ENCODE measurements at places on chromosomes 2 and 18. TPM values are rescaled to one million over a fixed set of nuclear protein-coding genes. Genes with fewer than 3 reads are reported as not detected.

The CYBRD1 gene
- total RNA-seq, result 7.9 TPM

The EHD3 gene
- 9.8 TPM for total RNA-seq

The TDRD15 gene
- not detected for total RNA-seq

The ZNF521 gene
- 13.8 TPM for total RNA-seq

The ANKRD53 gene
- 0.39 TPM for total RNA-seq

DNA sequence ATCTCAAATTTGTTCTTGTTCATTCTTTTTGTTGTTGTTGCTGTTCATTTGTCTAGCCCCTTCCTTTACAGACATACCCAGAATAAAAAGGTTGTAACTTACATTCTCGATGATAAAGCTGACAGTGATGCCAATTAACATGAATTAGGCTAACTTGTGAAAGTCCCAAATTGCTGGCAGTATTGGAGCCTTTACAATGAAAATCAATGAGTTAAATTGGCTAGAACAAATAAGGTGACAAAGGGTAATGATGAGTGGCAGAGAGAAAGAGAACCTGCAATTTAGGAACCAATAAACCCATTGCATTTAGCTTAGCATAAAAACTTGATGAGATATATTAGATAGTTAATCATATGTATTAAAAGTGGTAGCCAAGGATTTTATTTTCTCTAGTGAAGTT lies 521.0 kb downstream of the ADCYAP1 start:
- H3K4me1 ChIP-seq, result no peaks in the 10 kb centered on the region
- H3K27me3 ChIP-seq, result no peaks in the 10 kb centered on the region
- H3K36me3 ChIP-seq, result no peaks in the 10 kb centered on the region
- H3K4me3 ChIP-seq, result no peak overlapping the region
- H3K27ac ChIP-seq, result no peak overlapping the region

DNA sequence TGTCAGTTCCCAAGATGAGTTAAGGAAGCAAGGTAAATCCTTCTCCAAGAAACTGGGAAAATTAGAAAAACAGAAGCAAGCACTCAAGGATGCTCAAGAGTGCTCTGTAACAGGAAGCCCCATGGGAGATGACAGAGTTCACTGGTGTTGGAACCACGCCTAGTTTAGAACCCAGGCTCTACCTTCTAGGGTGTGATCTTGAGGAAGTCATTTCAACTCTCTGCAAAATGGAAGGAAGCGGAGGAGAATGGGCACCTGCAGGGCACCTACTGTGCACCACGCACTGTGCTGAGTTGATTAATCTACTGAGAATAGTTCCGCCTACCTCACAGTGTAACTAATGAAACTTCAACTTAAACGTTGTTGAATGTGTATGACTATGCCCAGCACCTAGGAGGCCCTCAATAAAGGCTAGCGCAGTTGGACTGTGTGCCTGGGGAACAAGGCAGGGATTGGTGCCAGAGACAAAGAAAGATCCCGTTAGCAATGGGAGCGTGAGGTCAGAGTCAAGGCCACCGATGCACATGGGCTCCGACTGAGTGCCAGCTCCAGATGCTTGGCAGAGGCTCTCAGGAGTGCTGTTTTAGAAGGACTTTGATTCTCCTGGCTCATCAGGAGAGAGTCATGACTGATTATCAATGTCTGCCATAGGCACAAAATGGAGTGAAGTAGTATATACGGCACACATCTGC lies 93.7 kb downstream of the MAPK4 start:
- H3K4me3 ChIP-seq, result no peak overlapping the region
- H3K27ac ChIP-seq, result no peak overlapping the region
- no peaks in the 10 kb centered on the region for H3K27me3 ChIP-seq
- no peak for DNase-seq
- H3K36me3 ChIP-seq, result no peaks in the 10 kb centered on the region

- H3K27ac ChIP-seq, result no peak overlapping the region
- H3K4me3 ChIP-seq, result no peak overlapping the region
- H3K4me1 ChIP-seq, result no peaks in the 10 kb centered on the region
- no peaks in the 10 kb centered on the region for H3K36me3 ChIP-seq
- H3K27me3 ChIP-seq, result peaks cover 6% of the 10 kb centered on the region
Observed at GRCh38 chr2:69278366-69278765, 108.7 kb downstream of the GFPT1 start.

DNA sequence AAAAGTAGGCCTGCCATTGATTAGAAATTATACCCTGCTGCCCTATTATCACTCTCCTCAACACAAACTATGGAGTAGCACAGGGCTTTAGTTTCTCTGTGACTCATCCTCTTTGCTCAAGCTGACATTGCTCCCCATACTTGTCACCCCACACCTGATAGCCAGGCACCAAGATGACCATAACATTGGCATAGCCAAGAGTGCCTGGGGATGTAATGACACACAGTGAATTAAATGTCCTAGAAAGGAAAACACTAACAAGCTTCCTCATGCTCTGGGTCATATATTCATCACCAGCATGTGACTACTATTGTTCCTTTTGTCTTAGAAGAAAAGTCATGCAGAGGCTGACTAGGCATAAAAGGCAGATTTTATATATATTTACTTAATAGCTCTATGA lies 137.8 kb upstream of the RND3 start:
- peaks cover 9% of the 10 kb centered on the region for H3K36me3 ChIP-seq
- peaks cover 6% of the 10 kb centered on the region for H3K27me3 ChIP-seq
- no peak for DNase-seq
- peaks cover 8% of the 10 kb centered on the region for H3K4me1 ChIP-seq

DNA sequence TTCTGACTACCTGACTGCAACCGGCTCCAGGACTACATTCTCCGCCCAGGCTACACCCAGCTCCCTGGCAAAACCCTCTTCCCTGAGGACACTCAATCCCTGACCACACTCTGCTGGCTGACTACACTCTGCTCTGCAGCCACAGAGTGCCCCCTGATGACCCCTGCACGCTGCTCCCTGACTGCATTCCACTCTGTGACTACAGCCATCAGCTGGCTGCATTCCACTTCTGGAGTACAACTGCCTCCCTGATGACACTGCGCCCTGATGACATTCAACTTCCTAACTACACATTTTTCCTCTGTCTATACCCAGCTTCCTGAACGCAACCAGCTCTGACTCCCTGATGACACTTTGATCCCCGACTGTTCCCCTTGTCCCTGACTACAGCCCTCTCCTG lies 71.3 kb upstream of the NRXN1 start:
- H3K36me3 ChIP-seq, result no peaks in the 10 kb centered on the region
- H3K4me1 ChIP-seq, result peaks cover 33% of the 10 kb centered on the region

GRCh38 chr2:134440336-134440909 lies 186.6 kb downstream of the MGAT5 start:
- H3K36me3 ChIP-seq, result 0 out of 2 replicates have a peak, but pooled peaks cover 3% of the 10 kb centered on the region
- no peaks in the 10 kb centered on the region for H3K27me3 ChIP-seq
- peaks cover 9% of the 10 kb centered on the region for H3K4me1 ChIP-seq
- no peak overlapping the region for H3K27ac ChIP-seq

DNA sequence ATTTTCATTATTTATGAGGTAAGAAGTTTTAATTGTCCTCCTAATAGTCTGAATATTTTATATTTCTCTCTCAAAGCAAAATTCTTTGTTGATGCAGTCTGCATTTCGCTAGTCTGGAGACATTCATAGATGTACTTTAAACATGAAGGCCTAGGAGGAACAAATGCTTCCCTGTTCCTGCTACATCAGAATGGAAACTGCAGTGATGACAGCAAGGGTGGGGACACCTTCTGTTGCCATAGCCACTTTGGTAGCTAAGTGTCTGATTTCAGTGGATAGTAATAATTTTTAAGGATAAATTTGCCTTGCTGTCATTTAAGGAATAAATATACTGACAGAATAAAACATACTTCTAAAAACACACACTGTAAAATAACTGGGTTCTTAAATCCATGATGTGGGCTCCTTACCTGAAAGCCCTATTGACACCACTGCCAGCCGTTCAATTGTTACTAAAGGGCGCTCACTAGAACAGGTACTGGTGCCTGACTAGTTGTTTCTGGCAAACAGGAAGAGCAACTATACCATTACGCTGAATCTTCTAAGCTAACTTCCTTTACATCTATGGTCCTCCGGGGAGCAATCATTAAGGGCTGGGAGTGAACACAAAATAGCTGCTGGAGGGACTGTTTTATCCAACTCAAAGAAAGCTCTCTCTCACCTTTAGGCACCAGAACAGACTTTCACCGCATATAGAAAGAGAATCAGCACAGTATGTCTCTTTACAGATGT lies 88.2 kb downstream of the TMEM131 start:
- no peak overlapping the region for H3K27ac ChIP-seq
- H3K36me3 ChIP-seq, result no peaks in the 10 kb centered on the region
- no peak for DNase-seq
- H3K4me3 ChIP-seq, result no peak overlapping the region
- no peaks in the 10 kb centered on the region for H3K27me3 ChIP-seq

- H3K4me3 ChIP-seq, result no peak overlapping the region
- no peak for DNase-seq
- H3K4me1 ChIP-seq, result peaks cover 12% of the 10 kb centered on the region
- H3K36me3 ChIP-seq, result peaks cover 12% of the 10 kb centered on the region
Observed at GRCh38 chr18:49582579-49582978, 20.7 kb downstream of the LIPG start.

GRCh38 chr2:157245846-157246764 lies 11.4 kb upstream of the GALNT5 start:
- peak; percentile 23 for DNase-seq
- H3K27ac ChIP-seq, result peak overlapping the region; percentile 92
- H3K4me3 ChIP-seq, result peak overlapping the region; percentile 26
- H3K27me3 ChIP-seq, result no peaks in the 10 kb centered on the region

- DNase-seq, result no peak
- H3K36me3 ChIP-seq, result no peaks in the 10 kb centered on the region
- H3K4me1 ChIP-seq, result no peaks in the 10 kb centered on the region
- H3K27me3 ChIP-seq, result no peaks in the 10 kb centered on the region
Observed at GRCh38 chr2:213021971-213022899, 129.2 kb downstream of the IKZF2 start.

- peaks cover 42% of the 10 kb centered on the region for H3K4me1 ChIP-seq
- no peak overlapping the region for H3K4me3 ChIP-seq
- peak overlapping the region; percentile 11 for H3K27ac ChIP-seq
- no peak for DNase-seq
- peaks cover 3% of the 10 kb centered on the region for H3K27me3 ChIP-seq
Observed at GRCh38 chr2:37342591-37343220, 1.7 kb upstream of the QPCT start.

GRCh38 chr2:149018981-149019380 lies 19.5 kb upstream of the LYPD6B start:
- peaks cover 13% of the 10 kb centered on the region for H3K4me1 ChIP-seq
- peaks cover 30% of the 10 kb centered on the region for H3K36me3 ChIP-seq
- no peak for DNase-seq
- H3K4me3 ChIP-seq, result no peak overlapping the region
- H3K27ac ChIP-seq, result no peak overlapping the region

DNA sequence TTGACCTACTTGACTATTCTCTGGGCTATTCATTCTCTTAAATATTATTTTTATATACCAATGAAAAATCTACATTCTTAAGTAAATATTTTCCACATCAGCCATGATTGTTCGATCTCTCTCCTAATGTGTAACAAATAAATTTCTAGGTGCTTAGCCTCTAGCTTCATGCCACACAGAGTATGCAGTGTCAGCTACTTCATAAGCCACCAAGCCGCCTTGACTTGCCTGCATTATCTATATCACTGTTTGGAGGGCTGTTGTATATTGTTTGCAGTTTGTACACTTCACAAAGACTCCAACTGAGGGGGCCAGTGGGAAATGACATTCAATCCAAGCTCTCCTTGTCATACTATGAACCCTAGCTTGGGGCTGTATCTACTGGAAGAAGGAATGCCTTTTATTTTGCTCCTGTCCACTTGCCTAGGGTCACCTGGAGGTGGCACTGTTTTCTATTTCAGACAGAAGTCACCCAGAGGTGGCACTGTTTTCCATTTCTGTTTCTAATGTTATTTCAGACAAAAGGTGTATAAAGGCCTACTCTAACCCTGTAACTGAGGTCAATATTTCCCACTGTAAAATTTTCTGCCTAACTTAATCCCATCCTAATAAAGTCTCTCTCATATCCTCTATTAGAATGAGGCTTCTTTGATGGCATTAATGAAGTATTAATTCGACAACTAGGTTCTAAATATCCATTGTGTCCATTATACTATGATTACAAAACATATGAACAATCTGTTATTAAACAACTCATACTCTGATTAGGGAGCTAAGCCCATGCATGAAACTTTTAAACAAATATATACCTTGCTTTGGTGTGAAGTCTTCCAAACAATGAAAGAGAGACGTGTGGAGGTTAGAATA lies 36.4 kb downstream of the COL5A2 start:
- no peak overlapping the region for H3K27ac ChIP-seq
- H3K36me3 ChIP-seq, result no peaks in the 10 kb centered on the region
- no peak overlapping the region for H3K4me3 ChIP-seq
- no peaks in the 10 kb centered on the region for H3K27me3 ChIP-seq

GRCh38 chr2:204871231-204871953 lies 326.1 kb downstream of the PARD3B start:
- H3K27ac ChIP-seq, result no peak overlapping the region
- peaks cover 13% of the 10 kb centered on the region for H3K4me1 ChIP-seq
- no peaks in the 10 kb centered on the region for H3K27me3 ChIP-seq
- no peak overlapping the region for H3K4me3 ChIP-seq
